ENCODE measurements at places on chromosomes 3 and 15.

GRCh38 chr15:43280996-43281395, 14.3 kb upstream of the TGM5 start:
- no peak for DNase-seq

- no peak for DNase-seq
Observed at GRCh38 chr15:78684657-78685056, 43.6 kb upstream of the CHRNB4 start.

- peak; percentile 29 for DNase-seq
Observed at GRCh38 chr15:79283252-79284048, 928 bp downstream of the ANKRD34C start.

- DNase-seq = no peak
Observed at GRCh38 chr3:28738425-28738824, 389.8 kb upstream of the AZI2 start.

- no peak for DNase-seq
Observed at GRCh38 chr3:197959500-197959890, 522 bp upstream of the LMLN start.

DNA sequence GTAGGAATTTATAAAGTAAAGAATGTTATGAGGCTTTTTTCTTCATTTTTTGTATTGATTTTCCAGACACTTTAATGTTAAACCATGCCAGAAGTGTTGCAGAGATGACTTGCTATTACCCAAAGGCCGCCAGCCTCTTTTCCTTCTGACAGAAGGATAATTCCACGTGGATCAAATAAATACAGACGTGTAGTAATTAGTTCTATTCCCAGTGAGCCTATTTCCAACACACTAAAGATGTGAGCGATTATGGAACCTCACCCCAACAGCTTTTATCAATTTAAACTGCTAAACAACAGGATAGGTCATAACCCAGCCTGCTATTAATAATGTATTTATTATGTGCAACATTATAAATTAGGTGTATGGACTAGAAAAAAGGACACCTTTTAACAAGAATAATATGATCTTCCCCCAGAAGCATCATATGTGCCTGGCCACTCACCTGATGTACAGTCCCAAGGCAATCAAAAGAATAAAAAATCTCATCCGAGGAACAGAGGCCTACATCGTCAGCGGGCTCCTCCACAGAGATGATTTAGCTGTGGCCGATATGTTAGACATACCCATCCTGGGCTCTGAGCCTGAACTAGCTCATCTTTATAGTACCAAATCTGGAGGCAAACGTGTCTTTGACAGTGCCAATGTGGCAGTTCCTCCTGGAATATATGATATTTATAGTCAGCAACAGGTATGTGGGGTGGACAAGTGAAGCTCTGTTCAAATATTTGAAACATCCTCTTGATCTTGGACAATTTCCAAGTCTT, 125.9 kb upstream of the C15orf61 start:
- DNase-seq = no peak

GRCh38 chr3:97610626-97611025, 153.9 kb upstream of the ARL6 start:
- no peak for DNase-seq

GRCh38 chr3:14238356-14238755, 59.7 kb downstream of the LSM3 start:
- no peak for DNase-seq

GRCh38 chr3:70824773-70825172, 512.3 kb upstream of the MDFIC2 start:
- DNase-seq = no peak

GRCh38 chr3:64650715-64651114, 37.1 kb downstream of the ADAMTS9 start:
- DNase-seq = no peak

GRCh38 chr15:101534376-101534970, 45.0 kb upstream of the PCSK6 start:
- no peak for DNase-seq

DNA sequence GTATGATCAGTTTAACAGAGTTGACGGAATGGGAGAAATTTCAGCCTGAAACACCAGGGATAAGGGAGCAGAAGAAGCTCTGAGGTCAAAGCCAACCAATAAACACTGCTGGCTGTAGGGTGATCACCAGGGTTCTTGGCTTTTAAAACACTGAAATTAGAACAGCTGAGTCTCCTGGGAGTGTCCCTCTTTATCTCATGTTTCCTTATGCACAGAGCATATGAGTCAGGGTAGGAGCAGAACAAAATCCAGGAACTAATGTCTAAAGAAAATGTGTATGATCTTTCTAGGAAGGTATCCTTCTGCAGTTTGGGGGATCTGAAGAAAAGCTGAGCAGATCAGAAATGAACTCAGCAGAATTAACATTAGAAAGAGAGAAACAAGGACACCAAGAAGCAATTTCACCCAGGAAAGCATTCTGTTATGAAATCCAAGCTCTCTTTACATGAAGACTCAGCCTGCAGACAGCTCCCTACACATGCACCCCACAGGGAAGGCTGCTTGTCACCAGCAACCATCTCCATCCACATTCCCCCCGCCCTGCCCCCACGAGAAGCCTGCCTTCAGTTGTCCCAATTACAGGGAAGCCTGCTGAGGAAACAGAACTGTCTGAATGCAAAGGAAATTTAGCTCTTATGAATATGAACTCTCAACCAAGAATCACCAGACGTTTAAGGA, 469.7 kb downstream of the PDCD6IP start:
- peak; percentile 28 for DNase-seq

GRCh38 chr3:20321391-20322047, 135.5 kb upstream of the SGO1 start:
- DNase-seq = peak; percentile 25

GRCh38 chr15:35444557-35445204, 101.3 kb downstream of the DPH6 start:
- peak; percentile 80 for DNase-seq

DNA sequence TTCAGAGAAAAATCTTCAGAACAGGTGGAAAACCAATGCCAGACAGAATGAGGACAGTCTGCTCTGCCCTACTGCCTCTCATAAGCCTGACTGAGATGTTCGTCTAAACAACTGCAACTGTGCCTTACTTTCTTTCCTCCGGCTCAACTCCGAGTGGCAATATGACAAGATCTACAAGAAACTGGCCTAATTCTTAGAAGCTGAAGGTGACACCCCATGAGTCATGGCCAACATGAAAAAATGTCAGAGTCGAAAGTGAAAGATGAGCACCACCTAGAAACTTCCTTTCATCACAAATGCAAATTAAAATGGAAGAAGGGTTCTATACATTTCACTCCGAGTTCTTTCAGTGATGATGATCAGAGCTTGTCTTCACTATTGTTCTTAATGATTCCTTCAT, 12.9 kb downstream of the PCYT1A start:
- DNase-seq = peak; percentile 89

DNA sequence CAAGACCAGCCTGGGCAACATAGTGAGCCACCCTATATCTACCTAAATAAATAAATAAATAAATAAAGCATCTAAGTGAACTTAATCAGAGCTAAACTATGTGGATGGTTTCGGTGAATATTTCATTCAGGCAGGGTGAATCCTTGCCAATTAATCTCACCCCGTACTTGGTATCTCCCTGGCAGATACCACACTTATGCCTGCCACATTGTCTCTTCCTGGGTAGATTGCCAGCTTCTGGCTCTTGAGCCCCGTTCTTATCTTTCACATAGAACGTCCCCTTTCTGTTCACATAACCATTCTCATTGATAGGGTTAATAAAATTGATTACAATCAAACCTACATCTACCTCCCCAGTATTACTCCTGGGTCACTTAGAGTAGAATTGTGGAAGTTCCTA, 7.0 kb downstream of the SNAP23 start:
- no peak for DNase-seq

DNA sequence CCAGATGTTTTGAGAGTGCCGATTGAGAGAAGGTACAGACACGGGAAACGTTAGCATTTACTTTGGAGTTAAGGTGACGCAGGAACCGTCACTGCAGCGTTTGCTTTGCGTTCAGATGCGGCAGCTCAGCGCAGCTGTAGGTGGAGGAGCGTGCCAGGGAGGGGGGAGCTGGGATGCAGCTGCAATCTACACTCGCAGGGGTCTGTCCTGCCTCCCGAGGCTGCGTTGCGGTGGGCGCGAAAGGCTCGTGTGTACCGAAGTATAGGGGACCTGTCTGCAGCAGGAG, 425 bp upstream of the FYTTD1 start:
- DNase-seq = no peak

- no peak for DNase-seq
Observed at GRCh38 chr3:149992416-149993058, 21.8 kb upstream of the PFN2 start.

DNA sequence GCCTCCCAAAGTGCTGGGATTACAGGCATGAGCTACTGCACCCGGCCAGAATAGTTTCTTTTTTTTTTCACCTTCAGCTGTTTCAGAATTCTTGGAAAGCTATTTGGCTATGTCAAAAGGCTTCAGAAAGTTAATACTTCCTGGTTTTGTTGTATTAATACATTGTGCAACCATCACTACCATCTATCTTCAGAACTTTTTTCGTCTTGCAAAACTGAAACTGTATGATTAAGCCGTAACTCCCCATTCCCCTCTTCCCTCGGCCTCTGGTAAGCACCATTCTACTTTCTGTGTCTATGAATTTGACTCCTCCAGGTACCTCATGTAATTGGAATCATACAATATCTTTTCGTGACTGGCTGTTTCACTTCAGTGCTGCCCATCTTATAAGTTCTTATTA, 5.2 kb upstream of the NOX5 start:
- DNase-seq = no peak

DNA sequence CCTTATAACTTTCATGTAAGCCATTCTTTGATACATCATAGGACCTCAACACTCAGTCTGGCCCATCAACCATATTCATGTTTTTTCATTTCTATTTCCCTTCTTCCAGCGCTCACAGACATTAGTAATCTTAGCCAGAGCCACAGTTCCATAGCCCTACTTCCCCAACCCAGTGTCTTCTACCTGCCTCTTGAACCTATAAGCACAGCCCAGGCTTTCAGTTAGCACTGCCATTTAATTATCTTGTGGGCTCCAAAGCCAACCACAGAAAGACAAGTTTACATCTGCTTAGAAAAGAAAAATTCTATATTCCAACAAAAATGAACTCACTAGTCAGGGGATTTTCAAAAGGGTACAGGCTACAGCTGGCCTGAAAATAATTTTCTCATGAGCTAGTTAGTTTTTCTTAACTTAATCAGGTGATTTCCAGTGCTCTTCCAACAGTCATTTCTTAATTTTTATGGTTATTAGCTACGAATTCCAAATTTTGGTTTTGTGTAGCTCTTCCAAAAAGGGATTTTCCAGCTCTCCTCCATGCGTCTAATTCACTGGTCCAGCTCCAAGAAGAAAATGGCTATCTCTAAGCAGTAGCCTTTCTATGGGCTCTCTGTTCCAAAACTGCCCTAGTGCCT, 13.7 kb downstream of the CD200 start:
- no peak for DNase-seq

DNA sequence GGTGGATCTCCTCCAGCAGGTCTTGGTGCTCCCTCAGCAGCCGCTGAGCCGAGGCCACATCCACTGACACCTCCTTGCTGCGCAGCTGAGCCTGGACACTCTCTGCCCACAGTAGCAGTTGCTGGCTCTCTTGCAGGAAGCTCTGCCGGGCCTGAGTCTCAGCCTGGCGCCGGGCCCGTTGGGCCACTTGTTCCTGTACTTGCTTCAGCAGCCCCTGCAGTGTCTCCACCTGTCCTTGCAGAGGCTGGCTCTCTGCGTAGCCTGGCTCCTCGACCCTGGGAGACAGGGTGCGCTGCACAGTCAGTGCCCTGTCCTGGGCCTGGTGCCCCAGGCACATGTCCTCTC, 15.5 kb downstream of the SPTBN5 start:
- no peak for DNase-seq

DNA sequence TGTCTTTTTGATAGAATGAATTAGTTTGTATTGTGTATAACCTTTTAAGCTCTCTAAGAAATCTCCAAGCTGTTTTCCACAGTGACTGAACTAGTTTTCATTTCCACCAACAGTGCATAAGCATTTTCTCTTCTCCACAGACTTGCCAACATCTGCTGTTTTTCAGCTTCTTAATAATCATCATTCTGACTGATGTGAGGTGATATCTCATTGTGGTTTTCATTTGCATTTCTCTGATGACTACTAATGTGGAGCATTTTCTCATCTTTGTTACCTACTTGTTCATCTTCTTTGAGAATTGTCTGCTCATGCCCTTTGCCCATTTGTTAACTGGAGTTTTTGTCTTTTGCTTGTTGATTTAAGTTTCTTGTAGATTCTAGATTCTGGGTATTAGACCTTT, 777.5 kb downstream of the OTOL1 start:
- no peak for DNase-seq

DNA sequence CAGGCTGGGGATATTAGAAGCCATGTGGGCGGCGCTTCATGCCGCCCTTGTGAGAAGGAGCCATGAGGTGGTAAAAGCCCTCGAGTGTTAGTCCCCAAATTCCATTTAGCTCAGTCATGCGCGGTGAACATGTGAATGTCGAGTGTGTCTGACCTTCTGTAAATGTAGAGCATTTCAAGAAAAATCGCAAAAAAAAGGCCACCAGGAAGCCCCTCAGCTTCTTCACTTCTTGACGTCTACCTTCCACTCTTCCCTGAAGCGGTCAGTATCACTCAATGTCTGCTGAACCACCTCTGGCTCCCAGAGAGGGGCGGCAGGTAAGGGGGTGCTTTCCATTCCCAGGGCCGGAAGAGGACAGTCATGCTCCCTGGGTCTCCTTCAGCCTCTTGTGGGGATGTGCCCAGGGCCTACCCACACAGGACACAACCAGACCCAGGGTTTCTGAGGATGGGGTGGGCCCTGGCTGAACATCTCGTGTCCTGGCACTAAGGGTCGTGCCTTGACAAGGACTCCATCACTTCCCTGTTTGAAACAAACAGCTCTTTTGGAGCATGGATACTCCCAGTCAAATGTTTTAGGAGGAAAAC, 274.9 kb downstream of the FAM43A start:
- DNase-seq = no peak

DNA sequence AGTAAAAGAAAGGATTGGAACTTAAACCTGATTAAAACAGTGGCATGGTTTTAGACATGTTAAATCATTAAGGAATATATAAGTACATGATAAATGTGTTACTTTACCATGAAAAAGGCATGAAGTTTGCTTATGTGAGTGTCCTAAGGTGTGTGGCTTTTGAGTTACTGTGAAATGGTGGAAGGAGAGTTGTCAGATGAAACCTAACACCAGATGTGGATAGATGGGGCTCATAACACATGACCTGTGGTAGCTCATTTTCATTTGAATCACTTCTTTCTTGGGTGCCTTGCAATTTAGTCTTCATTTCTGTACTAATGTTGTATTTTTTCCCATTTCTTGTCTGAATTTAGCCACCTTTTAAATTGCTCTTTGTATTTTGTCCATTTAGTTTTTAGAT, 13.0 kb downstream of the MEF2A start:
- DNase-seq = peak; percentile 5

- no peak for DNase-seq
Observed at GRCh38 chr3:60909526-60909925, 341.7 kb downstream of the FHIT start.

- no peak for DNase-seq
Observed at GRCh38 chr15:42640109-42640508, 64.7 kb downstream of the STARD9 start.

- peak; percentile 88 for DNase-seq
Observed at GRCh38 chr3:120559242-120560061, 36.7 kb upstream of the NDUFB4 start.

- DNase-seq = no peak
Observed at GRCh38 chr3:129605203-129605921, 1.1 kb downstream of the PLXND1 start.

All from OCI-M1 (cell line).